ENCODE measurements at places on chromosomes 1 and 21. TPM values are rescaled to one million over a fixed set of nuclear protein-coding genes. Genes with fewer than 3 reads are reported as not detected.

- DNase-seq = no peak
Observed at GRCh38 chr1:43402089-43402865, 12.6 kb downstream of the SZT2 start.

The SHE gene
- 21.3 TPM for total RNA-seq

DNA sequence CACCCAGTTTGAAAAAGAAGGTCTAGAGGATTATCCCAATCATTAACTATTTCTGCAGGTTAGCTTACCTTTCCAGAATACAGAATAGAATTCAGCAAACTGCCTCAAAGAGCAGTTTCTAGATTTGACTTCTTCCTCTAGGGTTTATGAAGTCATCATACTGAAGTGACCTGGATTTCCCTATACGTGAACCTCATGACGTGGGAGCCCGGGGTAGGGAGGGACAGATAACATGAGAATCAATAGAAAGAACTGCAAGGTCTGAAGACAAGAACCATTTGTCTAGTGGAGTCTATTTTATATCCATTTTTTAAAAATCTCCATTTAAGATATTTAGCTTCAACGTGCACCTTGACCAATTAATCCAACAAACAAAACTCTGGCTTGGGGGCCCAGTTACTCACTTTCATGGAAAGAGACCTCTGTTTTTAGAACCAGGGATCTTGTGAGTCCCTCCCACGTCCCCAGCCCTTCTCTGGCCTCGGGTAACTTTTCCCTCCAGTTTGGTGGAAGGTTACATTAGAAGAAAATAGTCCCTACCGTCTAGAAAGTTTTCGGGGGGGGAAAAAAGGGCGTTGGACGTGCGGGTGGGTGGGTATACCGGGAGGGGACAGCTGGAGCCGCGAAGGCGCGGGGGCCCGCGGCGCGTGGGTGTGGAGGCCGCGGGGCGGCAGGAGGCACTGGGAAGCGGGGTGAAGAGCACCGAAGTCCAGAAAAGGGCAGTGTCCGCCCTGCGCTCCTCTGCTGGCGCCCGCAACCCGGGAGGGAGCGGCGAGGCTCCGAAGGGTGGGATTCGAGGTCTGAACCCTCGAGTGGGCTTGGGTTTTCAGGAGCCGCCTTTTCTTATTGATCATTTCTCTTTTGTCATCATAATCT, 13.8 kb upstream of the POGZ start:
- no peak for DNase-seq

The FCRL5 gene
- total RNA-seq = 5.2 TPM

DNA sequence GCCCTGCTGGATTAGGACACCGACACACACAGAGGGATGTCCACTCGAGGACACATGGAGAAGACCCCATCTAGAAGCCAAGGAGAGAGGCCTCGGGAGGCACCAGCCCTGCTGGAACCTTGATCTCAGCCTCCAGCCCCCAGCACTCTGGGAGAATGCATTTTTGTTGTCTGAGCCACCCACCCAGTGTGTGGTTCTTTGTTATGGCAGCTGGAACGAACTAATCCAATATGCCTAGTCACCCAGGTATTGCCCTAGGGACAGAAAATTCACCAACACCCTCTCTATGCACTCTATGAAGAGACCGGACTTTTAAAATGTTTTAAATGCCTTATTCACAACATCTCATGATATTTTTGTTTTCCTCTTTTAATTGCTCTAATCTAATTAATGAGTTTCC, 117.4 kb downstream of the CRYAA start:
- no peak for DNase-seq

DNA sequence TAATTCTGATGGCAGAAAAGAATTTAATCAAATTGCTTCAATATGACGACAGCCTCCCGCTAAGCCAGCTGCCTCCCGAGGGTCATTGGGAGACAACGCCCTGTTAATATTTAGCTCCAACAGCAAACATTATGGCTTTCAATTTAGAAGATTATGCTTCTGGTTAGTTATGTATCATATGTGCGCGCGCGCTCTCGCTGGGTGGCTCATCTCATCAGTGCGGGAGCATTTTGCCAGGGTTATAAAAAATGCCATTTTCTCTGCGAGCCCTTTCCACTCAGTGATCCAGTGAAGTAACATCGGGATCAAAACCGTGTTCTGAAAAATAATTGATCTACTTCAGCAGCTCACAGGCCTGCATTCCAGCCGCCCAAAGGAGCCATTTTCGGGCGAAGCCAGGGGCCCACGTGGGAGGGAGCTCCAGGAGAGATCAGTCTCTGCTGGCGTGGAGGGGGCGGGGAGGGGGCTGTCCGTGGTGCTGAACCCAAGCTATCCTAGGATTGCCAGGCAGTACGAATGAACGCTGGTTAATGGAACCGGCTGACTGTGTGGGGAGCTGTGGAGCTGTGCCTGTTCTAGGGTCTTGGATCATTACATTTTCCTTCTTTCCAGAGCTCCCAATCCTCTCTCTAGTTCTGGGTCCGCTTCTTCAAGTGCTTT, 219.1 kb upstream of the ZC3H12A start:
- DNase-seq = no peak

GRCh38 chr1:170218257-170218650, 72.5 kb downstream of the NTMT2 start:
- no peak for DNase-seq

DNA sequence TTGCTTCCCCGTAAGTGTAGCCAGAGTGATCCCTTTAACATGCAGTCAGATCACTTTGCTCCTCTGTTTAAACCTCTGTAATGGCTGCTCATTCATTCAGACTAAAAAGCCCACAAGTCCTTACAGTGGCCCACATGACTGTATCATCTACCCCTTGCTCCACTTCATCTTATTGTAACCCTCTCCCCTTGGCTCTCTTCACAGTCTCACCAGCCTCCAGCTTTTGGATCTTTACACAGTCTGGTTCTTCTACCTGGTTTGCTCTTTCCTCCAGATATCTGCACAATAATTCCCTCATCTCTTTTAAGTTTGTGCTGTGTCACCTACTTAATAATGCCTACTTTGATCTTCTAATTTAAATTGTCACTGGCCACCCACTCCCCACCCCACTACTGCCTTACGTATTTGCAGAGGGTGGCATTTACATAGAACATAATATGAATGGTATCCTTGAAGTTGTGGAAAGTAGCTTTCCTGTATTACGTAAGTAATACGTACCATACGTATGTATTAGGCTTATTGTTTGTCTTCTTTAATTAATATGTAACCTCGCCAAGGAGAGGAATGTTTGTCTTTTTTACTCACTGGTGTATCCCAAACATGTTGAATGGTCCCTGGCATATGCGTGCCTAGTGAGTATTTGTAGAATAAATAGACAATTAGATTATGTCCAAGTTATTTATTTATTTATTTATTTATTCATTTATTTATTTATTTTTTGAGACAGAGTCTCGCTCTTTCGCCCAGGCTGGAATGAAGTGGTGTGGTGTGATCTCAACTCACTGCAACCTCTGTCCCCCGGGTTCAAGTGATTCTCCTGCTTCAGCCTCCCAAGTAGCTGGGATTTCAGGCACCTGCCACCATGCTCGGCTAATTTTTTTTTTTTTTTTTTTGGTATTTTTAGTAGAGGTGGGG, 48.6 kb downstream of the TSNAX start:
- no peak for DNase-seq

Data from breast epithelium (tissue), 4 donors.